ENCODE measurements at places on chromosomes 4 and X.

DNA sequence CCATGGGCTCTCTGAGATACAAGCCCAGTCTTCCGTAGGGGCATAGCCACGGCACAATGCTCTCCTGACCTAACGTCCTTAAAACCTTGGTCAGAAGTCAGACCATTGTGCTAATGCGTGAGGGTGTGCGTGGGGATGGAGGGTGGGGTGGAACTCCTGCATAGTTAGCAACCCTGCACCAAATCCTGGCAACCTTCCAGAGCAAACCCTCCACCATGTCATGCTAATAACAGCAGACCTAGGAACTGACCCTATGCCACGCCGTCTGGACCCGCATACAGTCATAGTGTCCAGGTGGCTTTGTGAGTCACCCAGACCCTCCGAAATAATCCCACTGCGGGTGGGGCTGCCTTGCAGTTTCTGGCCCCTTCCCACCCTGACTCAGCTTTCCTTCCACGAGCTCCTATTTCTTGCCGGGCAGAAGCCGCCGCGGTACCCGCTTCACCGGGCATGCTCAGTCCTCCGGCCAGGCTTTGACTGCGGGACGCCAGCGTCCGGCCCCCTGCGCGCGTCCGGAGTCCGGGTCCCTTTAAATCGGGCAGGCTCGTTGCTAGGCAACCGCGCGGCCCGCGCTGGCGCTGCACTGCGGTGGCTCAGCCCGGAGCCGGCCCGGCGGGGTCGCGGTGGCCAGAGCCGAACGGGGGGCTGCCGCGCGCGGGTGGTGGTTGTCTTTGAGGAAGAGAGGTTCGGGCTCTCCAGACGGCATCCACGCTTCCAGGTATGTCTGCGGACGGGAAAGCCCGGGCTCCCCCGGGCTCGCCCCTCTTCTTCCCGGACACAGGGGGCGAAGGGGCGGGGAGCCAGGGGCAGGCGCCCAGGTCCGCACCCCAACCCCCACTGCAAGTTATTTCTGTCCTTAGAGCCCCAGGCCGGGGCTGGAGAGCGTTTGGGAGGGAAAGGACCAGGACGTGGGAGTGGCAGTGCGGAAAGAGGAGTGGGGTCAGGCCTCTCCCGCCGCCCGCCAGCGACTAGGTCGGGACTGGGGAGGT is at the start of gene CCDC160:
Gene CCDC160 (plus strand): TSS at position 557 of the 989 bp plus-strand sequence. CDS start 7,619 bp downstream, outside the sequence.
- DNase-seq = peak; percentile 15

- DNase-seq = peak; percentile 75
Measured at GRCh38 chrX:55056820-55057674, 17.8 kb upstream of the PAGE2B start.

- no peak for DNase-seq
Measured at GRCh38 chr4:8442596-8443358, 2.2 kb downstream of the TRMT44 start.

DNA sequence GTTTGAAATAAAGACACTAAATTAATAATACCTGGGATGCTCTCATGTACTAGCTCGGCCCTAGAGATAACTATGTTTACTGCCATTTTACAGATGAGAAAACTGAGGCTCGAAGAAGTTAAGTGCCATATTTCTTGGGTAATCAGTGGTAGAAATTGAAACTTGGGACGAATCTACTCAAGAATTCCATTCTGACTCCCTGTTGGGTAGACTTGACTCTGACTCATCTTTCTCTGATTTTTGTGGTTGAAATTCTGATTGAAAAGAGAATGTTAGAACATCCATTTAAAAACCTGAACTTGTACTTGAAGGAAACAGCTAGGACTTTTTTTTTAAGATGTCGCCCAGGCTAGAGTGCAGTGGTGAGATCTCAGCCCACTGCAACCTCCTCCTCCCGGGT is 50.1 kb upstream of the NSUN7 start:
- peak; percentile 40 for DNase-seq

- no peak for DNase-seq
Measured at GRCh38 chrX:115399306-115399705, 109.8 kb downstream of the LUZP4 start.

- no peak for DNase-seq
Measured at GRCh38 chr4:104330125-104330905, 164.4 kb downstream of the CXXC4 start.

- no peak for DNase-seq
Measured at GRCh38 chr4:6944301-6945051, 34.9 kb downstream of the TBC1D14 start.

DNA sequence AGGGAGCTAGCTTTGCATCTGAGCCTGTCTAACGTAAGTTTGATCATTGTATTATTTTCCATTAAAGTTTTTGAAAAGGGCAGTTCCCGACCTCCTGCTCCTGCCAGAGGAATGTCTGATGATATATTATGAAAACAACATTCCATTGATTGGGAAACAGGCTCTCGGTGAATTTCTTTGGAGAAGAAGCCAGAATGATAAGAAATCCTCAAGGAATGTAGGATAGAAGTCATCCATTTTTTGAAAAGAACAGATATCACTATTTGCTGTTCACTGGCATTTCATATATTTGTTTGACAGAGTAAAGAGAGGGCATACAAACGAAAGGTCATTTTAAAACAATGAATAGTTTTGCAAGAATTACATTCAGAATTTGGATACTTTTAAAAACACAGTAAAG is 781.0 kb upstream of the HTR2C start:
- peak; percentile 48 for DNase-seq

- DNase-seq = no peak
Measured at GRCh38 chrX:31128855-31129254, 57.0 kb upstream of the FTHL17 start.

GRCh38 chr4:127134490-127134889 is 498.3 kb upstream of the INTU start:
- DNase-seq = no peak

- DNase-seq = peak; percentile 36
Measured at GRCh38 chrX:10039821-10040793, 72.9 kb downstream of the CLDN34 start.

DNA sequence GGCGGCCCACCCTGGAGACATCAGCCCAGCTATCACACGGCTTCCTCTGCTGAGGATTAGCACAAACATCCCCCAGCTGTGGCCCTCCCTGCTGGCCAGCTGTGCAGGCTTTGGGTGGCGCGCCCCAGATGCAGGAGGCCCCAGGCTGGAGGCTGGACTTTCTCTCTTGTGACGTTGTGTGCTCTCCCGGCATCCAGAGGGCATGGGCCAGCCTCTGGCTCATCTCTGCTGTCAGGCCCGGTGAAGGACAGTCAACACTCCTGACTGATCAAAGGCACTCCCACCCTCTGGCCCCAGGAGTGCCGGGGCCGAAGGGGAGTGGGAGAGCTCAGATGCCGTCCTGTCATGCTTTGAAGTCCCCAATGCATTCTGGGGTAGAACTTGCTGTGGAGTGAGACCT is 29.9 kb upstream of the PJA1 start:
- DNase-seq = no peak

- DNase-seq = no peak
Measured at GRCh38 chrX:49177338-49177833, 5.7 kb downstream of the PLP2 start.

DNA sequence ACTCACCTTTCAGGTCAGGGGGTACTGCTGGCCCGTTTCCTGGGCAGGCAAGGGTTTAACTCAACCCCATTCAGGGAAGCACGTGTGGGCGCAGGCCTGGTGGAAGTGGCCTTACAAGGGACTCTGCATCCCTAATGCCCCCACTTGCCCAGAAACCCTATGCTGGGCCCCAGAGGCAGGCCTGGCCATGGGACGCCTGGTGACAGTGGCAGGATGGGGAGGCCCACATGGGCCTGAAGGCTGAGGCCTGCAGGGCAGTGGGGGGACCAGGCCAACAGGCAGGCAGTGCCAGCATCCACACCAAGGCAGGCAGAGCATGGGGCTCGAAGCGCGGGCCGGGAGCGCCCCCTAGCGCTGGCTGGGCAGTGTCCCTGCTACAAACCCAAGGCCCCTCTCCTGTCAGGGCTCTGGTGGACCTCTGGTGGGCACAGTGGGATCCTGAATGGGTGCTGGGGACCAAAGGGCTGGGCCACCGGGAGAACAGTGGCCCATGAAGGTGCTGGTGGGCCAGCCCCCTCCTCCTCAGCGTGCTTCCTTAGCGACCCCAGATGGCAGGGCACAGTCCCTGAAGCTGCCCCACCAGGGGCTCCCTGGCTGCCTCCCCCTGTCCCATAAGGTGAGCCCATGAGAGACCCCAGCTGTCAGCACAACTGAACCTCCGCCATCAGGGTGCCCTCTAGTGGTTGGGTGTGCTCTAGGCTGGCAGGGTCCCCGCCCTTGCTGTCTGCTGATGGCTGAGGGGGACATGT is 16.8 kb downstream of the FGFR3 start:
- DNase-seq = peak; percentile 66

DNA sequence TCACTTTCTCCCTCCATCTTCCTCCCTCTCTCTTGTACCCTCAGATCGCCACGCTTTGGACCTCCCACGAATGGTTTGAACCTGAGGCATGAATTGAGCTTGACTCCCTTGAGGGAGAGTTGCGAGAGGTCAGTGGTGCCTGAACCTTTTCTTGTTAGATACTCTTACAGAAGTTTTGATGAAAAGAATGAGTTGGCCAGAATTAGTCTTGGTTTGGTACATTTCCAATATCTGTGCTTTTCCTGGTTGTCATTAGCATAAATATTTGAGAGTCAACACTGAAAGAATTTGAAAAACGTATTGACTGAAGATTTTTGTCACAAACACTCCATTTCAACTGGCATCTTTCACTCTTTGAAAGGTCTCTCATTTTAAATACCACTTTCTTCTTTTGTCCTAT is 510.6 kb upstream of the DIPK2B start:
- no peak for DNase-seq

DNA sequence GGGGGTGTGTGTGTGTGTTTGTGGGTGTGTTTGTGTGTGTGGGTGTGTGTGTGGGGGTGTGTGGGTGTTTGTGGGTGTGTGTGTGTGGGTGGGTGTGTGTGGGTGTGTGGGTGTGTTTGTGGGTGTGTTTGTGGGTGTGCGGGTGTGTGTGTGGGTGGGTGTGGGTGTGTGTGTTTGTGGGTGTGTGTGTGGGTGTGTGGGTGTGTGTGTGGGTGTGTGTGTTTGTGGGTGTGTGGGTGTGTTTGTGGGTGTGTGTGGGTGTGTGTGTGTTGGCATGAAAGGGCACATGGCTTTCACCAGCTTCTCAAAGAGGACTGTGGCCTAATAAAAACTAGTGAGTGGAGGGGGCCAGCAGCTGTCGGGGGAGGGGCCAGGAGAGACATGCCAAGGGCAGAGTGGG is 25.3 kb upstream of the ZNF185 start:
- DNase-seq = no peak

DNA sequence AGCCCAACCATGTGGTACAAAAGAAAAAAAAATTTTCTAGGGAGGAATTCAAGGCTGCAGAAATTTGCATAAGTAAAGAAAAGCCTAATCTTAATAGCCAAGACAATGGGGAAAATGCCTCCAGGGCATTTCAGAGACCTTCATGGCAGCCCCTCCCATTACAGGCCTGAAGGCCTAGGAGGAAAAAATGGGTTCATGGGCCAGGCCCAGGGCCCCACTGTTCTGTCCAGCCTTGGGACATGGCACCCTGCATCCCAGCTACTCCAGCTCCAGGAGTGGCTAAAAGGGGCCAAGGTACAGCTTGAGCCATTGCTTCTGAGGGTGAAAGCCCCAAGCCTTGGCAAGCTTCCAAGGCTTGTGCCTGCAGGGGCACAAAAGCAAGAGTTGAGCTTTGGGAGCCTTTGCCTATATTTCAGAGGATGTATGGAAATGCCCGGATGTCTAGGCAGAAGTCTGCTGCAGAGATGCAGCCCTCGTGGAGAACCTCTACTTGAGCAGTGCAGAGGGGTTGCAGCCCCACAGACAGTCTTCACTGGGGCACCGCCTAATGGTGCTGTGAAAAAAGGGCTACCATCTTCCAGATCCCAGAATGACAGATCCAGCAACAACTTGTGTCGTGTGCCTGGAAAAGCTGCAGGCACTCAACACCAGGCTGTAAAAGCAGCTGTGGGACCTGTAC is 111.0 kb downstream of the ANXA10 start:
- DNase-seq = no peak

- no peak for DNase-seq
Measured at GRCh38 chrX:22396408-22396807, 123.7 kb downstream of the CBLL2 start.

GRCh38 chr4:159566786-159567185 is 463.9 kb downstream of the RAPGEF2 start:
- no peak for DNase-seq

- DNase-seq = no peak
Measured at GRCh38 chr4:142005519-142005918, 369.1 kb downstream of the IL15 start.

GRCh38 chr4:80197601-80198440 is 518 bp downstream of the PRDM8 start:
- peak; percentile 10 for DNase-seq

GRCh38 chrX:43958529-43958928 is 14.7 kb downstream of the NDP start:
- DNase-seq = peak; percentile 89

GRCh38 chr4:61079427-61079826 is 120.7 kb upstream of the ADGRL3 start:
- no peak for DNase-seq

DNA sequence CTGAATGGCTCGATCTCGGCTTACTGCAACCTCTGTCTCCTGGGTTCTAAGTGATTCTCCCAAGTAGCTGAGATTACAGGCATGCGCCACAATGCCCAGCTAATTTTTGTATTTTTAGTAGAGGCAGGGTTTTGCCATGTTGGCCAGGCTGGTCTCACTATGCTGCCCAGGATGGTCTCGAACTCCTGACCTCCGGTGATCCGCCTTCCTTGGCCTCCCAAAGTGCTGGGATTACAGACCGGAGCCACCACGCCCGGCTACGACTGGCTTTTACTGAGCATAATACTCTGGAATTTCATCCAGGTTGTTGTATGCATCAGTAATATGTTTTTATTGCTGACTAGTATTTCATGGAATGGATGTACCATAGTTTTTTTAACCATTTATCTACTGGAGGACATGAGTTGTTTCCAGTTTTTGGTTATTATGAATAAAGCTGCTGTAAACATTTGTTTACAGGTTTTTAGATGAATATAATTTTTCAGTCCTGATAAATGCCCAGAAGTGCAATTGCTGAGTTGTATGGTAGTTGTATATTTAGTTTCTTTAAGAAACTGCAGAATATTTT is 31.2 kb downstream of the N4BP2 start:
- no peak for DNase-seq

DNA sequence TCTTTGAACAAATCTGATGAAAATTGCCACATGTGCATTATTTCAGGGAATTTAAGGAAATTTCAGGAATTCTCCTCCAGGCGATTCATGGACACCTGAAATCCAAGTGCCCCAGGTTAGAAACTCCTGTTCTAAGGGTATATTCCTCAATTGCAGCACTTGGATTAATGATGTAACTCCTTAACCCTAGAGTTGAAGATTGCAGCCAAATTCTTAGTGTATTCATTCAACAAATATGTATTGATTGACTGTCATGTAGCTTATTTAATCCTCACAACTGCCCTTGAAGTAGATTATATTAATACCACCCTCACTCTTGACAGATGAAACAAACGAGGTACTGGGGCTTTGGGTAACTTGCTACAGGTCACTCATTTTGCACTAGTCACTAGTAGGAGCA is 11.3 kb downstream of the CETN2 start:
- DNase-seq = no peak

- no peak for DNase-seq
Measured at GRCh38 chr4:137414802-137415201, 117.5 kb downstream of the PCDH18 start.

GRCh38 chr4:699816-700580 is 5.6 kb upstream of the PCGF3 start:
- DNase-seq = no peak
